CD4-positive, alpha-beta T cell treated with Interleukin-17A for 1 hour (primary cell): ENCODE measurements at places on chromosomes 6 and 20.

DNA sequence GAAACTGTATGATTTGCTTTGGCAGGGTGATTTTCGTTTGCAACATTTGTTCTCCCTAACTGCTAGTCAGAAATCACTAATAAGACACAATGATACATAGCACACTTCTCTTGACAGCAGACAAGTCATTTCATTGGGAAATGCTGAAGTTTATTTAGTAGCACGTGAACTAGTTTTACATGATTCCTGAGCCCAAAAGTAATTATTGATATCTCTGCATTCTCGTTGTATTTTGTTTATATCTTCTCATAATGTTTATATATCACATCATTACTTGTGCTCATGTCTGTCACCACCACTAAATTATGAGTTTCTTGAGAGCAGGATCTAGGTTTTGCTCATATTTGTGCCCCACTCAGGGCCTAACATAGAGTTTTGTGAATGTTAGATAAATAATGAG lies 151.7 kb downstream of the KIF6 start:
- DNase-seq = no peak

GRCh38 chr20:4415281-4415680 lies 306.4 kb upstream of the PRND start:
- no peak for DNase-seq

DNA sequence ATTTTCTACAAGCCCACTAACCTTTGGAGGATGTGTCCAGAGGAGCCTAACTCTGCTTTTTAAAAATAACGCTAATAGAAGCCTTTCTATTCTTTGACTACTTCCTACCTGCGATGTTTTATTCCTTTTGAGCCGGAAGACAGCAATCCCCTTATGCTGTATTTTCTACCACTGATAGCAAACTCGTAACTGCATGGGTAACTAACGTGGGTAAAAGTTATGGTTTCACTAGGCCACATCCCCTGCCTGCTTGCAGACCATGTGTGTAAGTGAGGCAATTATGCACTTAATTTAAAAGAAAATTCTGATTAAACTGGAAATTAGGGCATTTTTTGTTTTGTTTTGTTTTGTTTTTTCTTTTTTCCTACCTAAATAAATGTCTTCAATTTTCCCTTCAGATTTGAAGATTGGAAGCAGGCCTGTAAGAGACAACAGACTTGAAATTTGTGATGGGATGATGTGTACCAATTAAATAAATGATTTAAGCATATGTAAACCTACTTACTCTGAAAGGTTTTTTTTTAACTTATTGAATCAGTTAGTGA lies 931 bp downstream of the UFL1 start:
- DNase-seq = no peak

- DNase-seq = no peak
These were observed 14.4 kb upstream of the ABHD16B start for GRCh38 chr20:63846888-63847236.

- no peak for DNase-seq
These were observed 101.6 kb downstream of the TAF4 start for GRCh38 chr20:61963885-61964674.

DNA sequence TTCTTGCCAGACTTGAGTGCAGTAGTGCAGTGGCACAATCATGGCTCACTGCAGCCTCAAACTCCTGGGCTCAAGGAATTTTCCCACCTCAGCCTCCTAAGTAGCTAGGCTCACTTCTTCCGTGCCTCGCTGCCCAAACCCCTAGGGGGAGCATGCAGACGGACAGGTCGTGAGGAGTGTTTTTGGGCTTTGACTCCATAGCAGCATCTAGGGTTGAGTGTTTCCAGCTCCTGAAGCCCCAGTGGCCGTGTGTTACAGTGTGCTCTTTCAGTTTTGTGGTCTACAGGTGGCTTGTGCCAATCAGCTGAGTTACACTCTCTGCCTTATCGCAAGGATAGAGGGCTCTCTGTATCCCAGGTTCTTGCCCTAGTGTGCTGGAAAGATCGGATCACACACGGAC lies 33.4 kb downstream of the NCOA3 start:
- no peak for DNase-seq

GRCh38 chr20:23641936-23642751 lies 4.4 kb upstream of the CST3 start:
- no peak for DNase-seq
